Nephron progenitor cell (in vitro differentiated cells): ENCODE measurements at places on chromosomes 3 and 15.

GRCh38 chr3:177337541-177338331 lies 140.5 kb upstream of the TBL1XR1 start:
- DNase-seq: no peak

GRCh38 chr3:58029842-58030584 lies 21.8 kb downstream of the FLNB start:
- no peak for DNase-seq

- DNase-seq: no peak
These were observed 3.5 kb downstream of the GABRA5 start for GRCh38 chr15:26870346-26870745.

DNA sequence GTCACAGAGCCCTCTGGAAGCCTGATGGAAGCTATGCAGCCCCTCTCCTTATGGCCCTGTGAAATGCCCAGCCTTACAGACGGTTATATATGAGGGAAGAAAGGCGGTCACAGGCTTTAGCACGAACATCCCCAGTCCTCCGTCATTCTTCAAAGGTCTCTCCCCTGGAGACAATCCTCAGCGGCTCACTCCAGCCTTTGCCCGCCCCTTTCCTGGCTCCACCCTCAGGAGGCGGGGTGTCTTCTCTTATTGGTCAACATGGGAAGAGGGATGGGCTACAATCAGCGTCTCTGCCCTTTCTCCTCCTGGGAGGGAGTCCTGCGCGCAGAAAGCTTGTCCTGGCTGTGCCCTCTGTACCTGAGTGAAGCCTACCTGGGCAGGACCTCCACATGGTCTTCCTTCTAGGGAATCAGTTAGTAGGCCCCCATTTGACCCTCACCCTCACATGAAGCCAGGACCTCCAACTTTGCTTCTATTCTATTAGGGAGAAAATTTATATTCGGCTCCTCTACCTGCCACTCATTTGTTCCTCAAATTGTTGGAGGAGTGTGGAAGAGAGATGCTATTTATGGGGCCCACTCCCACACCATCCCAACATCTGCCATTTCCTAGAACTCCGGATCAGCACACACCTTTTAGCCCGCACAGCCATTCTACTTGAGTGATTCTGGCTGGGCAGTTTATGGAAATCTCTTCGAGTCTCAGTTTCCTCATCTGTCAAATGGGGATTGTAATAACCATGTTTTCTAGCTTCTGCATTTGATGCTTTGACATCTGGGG lies 112.9 kb upstream of the SLC6A11 start:
- peak; percentile 83 for DNase-seq

- DNase-seq: no peak
These were observed 203.3 kb downstream of the DTWD1 start for GRCh38 chr15:49823987-49824774.

- no peak for DNase-seq
These were observed 88.7 kb upstream of the IQSEC1 start for GRCh38 chr3:13161771-13162535.
